ENCODE measurements at places on chromosomes 13 and 19.

GRCh38 chr13:26743971-26744370 lies 16.6 kb downstream of the GPR12 start:
- no peak overlapping the region for H3K27ac ChIP-seq
- H3K4me3 ChIP-seq, result no peak overlapping the region
- no peak for DNase-seq
- H3K27me3 ChIP-seq, result peaks cover 35% of the 10 kb centered on the region
- no peaks in the 10 kb centered on the region for H3K4me1 ChIP-seq

GRCh38 chr19:54231077-54231931 lies 8.5 kb upstream of the LILRB3 start:
- peaks cover 7% of the 10 kb centered on the region for H3K4me1 ChIP-seq
- no peak overlapping the region for H3K27ac ChIP-seq
- H3K4me3 ChIP-seq, result no peak overlapping the region
- H3K27me3 ChIP-seq, result peaks cover 38% of the 10 kb centered on the region
- peak; percentile 79 for DNase-seq

GRCh38 chr13:43492745-43493144 lies 294.0 kb downstream of the ENOX1 start:
- no peaks in the 10 kb centered on the region for H3K27me3 ChIP-seq
- H3K27ac ChIP-seq, result no peak overlapping the region
- H3K4me1 ChIP-seq, result no peaks in the 10 kb centered on the region
- no peak for DNase-seq
- H3K4me3 ChIP-seq, result no peak overlapping the region
- no peaks in the 10 kb centered on the region for H3K36me3 ChIP-seq

DNA sequence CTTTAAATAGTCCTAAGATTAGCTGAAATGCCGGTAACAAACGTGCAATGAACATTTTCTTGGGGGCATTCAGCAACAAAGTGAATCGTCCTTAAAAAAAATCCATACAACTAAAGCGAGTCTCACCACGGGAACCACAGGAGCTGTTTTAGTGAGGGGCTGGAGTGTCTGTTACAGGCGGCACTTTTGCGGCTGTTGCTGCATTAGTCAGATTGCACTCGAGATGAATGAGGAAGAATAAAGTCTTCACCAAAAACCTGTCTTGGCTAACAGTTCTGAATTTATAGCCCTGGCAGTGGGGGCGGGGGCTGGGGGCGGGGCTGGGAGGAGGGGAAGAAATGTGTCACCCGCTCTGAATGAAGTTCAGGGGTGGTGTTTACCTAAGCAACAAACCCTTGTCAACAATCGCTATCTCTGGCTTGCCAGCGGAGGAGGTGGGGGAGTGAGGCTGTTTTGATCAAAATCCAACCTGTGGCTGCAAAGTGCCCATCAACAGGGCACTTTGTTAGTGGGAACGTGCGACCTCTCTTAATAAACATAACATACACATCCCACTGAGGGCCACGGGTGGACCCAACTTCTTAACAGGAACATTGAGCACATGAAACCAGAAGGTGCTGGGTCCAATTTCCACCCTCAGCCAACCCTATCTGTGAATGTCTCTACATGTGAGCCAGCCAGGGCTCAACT lies 44.5 kb downstream of the RFX2 start:
- DNase-seq, result peak; percentile 43
- H3K36me3 ChIP-seq, result no peaks in the 10 kb centered on the region
- no peak overlapping the region for H3K4me3 ChIP-seq
- H3K27ac ChIP-seq, result no peak overlapping the region

GRCh38 chr13:25840261-25840660 lies 211.6 kb downstream of the SHISA2 start:
- H3K4me1 ChIP-seq, result peaks cover 6% of the 10 kb centered on the region
- H3K27ac ChIP-seq, result no peak overlapping the region
- no peaks in the 10 kb centered on the region for H3K36me3 ChIP-seq
- H3K27me3 ChIP-seq, result no peaks in the 10 kb centered on the region
- no peak for DNase-seq
- no peak overlapping the region for H3K4me3 ChIP-seq

GRCh38 chr19:51439021-51439465 lies 19.2 kb downstream of the SIGLEC8 start:
- H3K36me3 ChIP-seq, result no peaks in the 10 kb centered on the region
- H3K4me1 ChIP-seq, result peaks cover 48% of the 10 kb centered on the region
- H3K27ac ChIP-seq, result no peak overlapping the region
- H3K4me3 ChIP-seq, result no peak overlapping the region
- H3K27me3 ChIP-seq, result peaks cover 14% of the 10 kb centered on the region

GRCh38 chr19:15717809-15718208 lies 10.0 kb upstream of the OR10H2 start:
- peaks cover 30% of the 10 kb centered on the region for H3K27me3 ChIP-seq
- H3K36me3 ChIP-seq, result no peaks in the 10 kb centered on the region
- H3K27ac ChIP-seq, result no peak overlapping the region

Measured in activated naive CD8-positive, alpha-beta T cell treated with anti-CD3 and anti-CD28 coated beads for 36 hours (primary cell).